Stimulated activated CD8-positive, alpha-beta memory T cell treated with anti-CD3 and anti-CD28 coated beads, Interleukin-2, amount 100 ng/mL, for 1 hour (primary cell): ENCODE measurements at places on chromosomes 5 and 9.

- DNase-seq = no peak
These were observed 63.6 kb downstream of the ARHGAP26 start for GRCh38 chr5:142833517-142834449.

- no peak for DNase-seq
These were observed 1.8 kb downstream of the LPCAT1 start for GRCh38 chr5:1521671-1522600.

- no peak for DNase-seq
These were observed 236.5 kb upstream of the HAPLN1 start for GRCh38 chr5:83957188-83957587.

- no peak for DNase-seq
These were observed 355.5 kb downstream of the EBF1 start for GRCh38 chr5:158744226-158744625.

GRCh38 chr5:45639040-45639439 lies 57.1 kb downstream of the HCN1 start:
- DNase-seq = no peak

DNA sequence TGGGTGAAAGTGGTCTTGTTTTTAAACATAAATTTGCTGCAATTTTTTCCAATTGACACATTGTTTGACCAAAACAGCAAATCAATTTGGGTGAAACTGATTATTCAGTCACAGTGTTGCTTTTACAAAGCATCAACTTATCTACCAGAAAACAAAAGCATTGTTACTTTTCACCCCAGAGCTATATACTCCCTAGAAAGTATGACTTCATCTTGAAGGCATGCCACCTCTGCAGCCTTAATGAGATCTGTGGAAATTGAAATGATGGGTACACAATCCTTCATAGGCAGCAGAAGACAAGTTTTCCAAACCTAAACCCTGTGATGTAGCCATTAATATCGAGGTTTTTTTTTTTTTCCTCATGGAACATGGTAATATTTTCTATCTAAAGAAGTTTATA lies 615.9 kb downstream of the CHSY3 start:
- no peak for DNase-seq

DNA sequence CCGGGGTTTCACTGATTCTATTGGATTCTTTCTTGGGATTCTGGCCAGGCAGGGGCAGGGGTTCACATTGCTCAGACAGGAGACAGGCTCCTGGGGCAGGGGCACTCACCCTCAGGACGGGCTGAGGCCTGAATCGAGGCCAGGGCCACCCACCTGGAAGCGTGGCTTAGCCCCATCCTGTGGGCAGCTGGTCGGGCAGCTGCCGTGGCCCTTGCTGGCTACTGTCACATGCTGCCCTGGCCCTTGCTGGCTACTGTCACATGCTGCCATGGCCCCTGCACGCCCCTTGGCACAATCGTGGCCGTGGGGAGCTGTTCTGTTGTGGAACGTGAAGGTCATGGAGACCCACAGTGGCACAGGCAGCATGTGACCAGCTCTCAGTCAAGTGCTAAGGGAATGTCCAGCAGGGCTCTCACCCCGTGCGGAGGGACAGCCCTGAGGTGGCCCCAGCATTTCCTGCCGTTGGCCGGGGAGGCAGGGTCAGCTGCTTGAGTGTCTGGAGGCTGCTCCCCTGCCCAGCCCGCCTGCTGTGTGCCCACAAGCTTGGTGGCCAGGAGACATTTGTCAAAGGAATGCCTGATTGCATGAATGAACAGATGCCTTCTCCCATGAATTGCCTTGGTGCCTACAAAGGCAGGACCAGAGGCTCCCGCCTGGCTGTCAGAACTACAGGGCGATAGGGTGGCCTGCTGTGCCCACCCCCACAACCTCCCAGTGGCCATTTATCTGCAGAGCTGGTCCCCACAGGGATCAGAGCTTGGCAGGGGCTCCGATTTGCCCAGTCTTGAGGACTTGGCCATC lies 16.9 kb upstream of the TMEM250 start:
- DNase-seq = no peak

GRCh38 chr9:133725886-133726285 lies 12.3 kb downstream of the SARDH start:
- DNase-seq = no peak
